ENCODE measurements at places on chromosomes 3 and 15. TPM values are rescaled to one million over a fixed set of nuclear protein-coding genes. Genes with fewer than 3 reads are reported as not detected.

DNA sequence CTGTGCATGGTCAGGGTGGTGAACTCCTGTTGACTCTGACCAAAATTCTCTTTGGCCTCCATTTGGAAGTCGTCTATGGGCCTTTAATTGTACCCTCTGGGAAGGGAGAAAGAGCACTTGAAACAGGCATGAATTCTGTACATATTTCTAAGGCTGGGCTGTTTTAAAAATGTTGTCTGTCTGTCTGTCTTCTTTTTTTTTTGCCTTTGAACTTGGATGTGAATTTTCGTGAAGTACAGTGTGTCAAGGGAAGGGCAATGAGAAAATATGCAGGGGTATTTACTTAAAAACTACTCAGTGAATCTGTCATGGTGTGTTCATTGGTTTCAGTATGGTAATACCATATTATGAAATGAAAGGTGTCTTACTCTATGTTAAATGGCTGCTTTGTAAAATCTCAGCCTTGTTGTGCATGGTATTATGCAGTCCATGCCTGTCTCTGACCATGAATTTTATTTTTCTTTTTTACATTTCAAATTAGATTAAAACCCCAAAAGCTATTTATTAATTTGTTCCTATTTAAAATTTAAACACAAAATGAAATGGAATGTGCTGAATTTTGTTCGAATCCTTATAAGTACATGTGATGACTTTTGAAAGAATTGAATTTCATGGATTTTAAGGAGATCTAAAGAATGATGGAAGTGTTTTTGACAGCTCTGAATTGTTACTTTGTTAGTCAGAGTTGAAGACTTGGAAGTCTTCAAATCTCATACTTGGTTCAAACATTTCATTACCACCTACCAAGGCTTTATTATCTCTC, 51.1 kb downstream of the RARB start:
- no peak overlapping the region for H3K27ac ChIP-seq
- no peaks in the 10 kb centered on the region for H3K27me3 ChIP-seq
- no peak overlapping the region for H3K4me3 ChIP-seq
- no peaks in the 10 kb centered on the region for H3K36me3 ChIP-seq
- no peak for DNase-seq
- H3K4me1 ChIP-seq, result no peaks in the 10 kb centered on the region

- peaks cover 18% of the 10 kb centered on the region for H3K4me1 ChIP-seq
- no peak overlapping the region for H3K27ac ChIP-seq
- H3K4me3 ChIP-seq, result no peak overlapping the region
These were observed 81.8 kb downstream of the WWTR1 start for GRCh38 chr3:149575961-149576564.

- DNase-seq, result no peak
- H3K36me3 ChIP-seq, result no peaks in the 10 kb centered on the region
- no peaks in the 10 kb centered on the region for H3K4me1 ChIP-seq
- no peaks in the 10 kb centered on the region for H3K27me3 ChIP-seq
These were observed 311.3 kb upstream of the SLCO3A1 start for GRCh38 chr15:91542226-91542625.

RAB6B gene
- not detected for total RNA-seq

UMPS gene
- total RNA-seq, result 29.6 TPM
